ENCODE measurements at places on chromosomes 7 and 10.
A peak's percentile ranks its signal among the peaks of the same experiment; 100 is the strongest.

GRCh38 chr7:101792051-101792681 lies 25.3 kb upstream of the CUX1 start:
- DNase-seq, result no peak

- DNase-seq, result no peak
Measured at GRCh38 chr10:3961082-3961481, 176.1 kb upstream of the KLF6 start.

DNA sequence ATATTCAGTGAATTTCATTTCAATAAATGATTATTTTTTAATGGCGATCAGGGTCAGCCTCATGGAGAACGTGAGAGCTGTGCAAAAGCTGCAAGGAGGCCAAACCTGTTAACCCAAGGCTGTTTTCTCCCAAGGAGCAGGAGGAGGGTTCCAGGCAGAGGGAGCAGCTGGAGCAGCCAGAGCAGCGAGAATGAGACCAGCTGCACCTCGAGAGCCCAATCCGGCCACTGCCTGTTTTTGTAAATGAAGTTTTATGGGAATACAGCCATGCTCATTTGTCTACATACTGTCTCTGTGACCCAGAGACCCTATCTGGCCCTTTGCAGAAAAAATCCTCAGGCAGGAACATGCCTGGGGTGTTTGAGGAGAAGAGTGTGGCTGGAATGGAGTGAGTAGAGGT lies 104.9 kb downstream of the GRK5 start:
- no peak for DNase-seq

DNA sequence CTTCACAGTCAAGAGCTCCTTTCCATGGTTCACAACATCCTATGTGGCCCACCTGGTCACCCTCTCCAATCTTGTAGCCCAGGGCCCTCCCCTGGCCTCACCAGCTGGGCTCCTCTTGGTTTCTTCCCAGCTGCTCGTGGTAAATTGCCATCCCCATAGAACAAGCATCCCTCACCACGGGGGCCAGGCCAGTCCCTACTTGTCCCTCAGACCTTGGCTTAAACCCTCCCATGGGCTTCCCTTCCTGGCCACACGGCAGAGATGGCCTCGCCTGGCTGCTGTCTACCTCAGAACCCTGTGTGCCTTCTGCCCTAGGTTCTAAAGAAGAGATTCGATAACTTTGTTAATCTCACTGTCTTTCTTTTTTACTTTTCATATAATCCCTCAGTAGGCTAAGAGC lies 153.3 kb upstream of the TCERG1L start:
- DNase-seq, result no peak

DNA sequence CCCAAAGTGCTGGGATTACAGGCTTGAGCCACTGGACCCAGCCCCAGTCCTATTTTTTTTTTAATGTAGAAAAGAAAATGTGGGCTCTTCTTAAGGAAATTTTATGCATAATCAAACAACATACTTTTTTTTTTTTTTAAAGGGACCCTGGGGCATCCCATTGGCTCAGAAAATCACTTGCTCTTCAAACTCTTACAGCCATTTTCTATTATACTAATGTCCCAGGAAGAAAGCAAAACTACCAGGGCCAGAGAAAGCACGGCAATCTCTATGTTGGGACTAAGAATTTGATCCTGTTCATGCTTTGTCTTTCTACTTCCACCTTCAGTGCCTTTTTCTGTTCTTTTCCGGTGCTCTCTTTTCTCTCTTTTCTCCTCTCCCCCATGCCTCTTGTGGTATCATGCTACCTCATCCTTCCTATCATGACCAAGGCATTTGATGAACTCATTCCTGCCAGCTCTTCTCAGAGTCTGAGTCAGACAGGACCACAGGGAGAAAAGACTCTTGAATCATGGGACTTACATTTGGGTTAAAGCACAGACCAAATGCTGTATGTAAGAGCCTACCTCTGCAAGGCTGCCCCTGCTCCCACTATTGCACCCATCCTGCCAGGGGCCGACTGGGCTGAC lies 76.4 kb upstream of the CCNY start:
- no peak for DNase-seq

DNA sequence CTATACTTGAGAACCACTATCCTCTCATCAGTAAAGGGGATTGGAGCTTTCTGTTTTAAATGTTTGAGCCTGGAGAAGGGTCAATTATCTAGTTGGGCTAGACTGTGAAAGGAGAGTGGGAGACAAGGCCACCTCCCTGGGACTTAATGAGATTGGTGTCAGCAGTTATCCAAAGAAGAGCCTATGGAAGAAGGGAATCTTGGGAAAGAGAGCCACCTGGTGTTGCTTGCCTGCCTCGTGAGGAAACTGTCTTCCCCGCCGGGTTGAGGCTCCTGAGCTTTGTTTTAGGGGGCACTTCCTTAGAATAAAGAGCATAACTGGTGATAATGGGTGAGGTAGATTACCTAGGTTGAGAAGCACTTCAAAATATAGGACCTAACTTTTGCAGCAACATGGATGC lies 32.0 kb upstream of the ABCB4 start:
- no peak for DNase-seq

DNA sequence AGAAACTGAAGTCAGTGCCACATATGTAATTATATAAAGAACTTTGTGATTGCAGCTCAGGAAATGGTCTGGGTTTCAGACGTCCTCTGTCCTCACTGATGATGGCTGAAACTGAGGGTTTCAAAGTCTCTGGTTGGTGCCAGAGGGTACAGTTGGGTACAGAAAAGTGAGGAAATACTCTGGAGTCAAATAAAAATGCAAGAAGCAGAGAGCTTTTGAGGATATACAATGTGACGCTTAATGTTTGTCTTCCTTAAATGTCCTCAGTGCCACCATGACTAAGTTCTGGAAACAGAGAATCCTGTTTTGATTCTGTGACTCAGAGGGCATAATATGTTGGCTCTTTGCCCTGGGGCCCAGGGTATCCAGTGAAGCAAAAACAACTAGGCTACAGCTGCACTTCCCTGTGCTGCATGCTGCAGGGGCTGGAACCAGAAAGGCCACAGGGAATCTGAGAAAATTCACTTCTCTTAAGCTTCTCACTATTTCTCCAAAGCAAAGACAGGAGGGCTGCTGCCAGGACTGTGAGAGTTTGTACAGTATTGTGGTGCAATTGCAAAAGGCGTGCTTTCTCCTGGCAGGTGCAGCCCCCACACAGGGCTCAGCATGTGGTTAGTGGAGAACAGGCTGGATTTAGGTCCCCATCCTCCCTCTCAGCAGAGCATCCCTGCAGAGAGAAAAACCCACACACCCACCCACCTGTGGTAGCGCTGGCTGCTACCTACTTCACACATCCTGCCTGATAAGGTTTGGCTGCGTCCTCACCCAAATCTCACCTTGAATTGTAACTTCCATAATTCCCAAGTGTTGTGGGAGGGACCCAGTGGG lies 169.5 kb upstream of the SVIL start:
- DNase-seq, result peak; percentile 4

DNA sequence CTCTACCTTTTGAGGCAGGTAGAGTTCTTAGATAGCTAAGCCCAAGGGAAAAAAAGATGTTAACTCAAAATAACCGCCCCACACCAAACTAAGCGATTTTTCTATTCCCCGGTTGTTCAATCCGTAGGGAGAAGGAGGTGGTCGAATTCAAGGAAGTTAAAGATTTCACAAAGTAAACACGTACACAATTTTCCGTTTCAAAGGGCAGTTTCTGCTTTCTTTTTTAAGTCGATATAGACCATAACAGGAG lies 842 bp downstream of the KBTBD2 start:
- DNase-seq, result no peak

DNA sequence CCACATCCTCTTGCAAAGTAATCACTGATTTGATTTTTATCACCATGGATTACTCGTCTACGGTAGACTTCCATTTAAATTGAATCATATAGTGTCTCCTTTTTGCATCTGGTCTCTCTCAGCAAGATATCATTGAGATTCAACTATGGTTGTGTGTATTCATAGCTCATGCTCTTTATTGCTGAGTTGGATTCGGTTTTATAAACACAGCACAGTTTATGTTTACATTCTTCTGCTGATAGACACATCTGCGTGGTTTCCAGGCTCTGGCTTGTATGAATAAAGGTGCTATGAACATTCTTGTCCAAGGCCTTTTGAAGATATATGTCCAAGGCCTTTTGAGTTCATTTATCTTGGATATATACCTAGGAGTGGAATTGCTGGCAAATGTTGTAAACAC lies 356.5 kb upstream of the CELF2 start:
- no peak for DNase-seq

DNA sequence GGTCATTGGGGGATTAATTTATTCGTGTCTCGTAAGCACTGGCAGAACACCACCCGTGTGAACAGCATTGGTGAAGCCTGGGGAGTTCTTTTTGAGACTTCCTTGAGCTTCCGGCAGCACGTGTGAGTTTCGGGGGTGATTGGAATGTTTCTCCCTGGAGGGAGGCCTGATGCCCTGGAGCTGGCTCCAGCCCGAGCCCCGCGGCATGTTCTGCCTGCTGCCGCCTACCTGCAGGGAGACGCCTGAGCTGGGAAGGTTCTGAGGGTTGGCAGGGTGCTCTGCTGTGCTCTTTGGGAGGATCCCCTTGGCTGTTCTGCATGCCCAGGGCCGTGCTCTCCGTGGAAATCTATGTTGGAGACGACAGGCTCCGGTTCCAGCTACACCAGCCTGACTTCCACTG lies 159.3 kb downstream of the MGMT start:
- DNase-seq, result no peak
